Epithelial cell of prostate (primary cell): ENCODE measurements at places on chromosomes 11 and 22.
A peak's percentile ranks its signal among the peaks of the same experiment; 100 is the strongest.

- peak; percentile 74 for DNase-seq
Observed at GRCh38 chr11:34044664-34045485, 6.7 kb upstream of the CAPRIN1 start.

GRCh38 chr11:41281131-41281742 is 178.2 kb downstream of the LRRC4C start:
- DNase-seq: no peak

- no peak for DNase-seq
Observed at GRCh38 chr11:75679566-75679965, 10.7 kb upstream of the MAP6 start.

DNA sequence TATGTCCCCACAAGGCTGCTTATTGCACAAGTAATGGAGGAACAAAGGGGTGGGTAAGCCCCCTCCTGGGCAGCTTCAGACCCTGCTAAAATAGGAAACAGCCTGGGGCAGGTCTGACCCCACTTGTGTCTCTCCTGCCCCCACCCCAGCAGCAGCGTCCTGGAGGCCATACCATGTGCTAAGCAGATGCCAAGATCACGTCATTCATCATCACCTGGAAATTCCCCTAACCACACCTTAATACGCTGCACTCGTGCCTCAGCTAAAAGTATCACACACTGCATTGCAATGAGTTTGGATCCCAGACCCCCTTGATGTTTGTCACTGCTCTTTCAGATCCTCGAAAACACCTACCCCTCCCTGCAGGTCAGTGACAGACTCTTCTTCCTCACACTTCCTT is 27.8 kb upstream of the GGTLC2 start:
- peak; percentile 31 for DNase-seq

- no peak for DNase-seq
Observed at GRCh38 chr22:31954535-31955523, 10.5 kb downstream of the YWHAH start.

GRCh38 chr11:128568166-128568778 is 19.1 kb downstream of the ETS1 start:
- no peak for DNase-seq

DNA sequence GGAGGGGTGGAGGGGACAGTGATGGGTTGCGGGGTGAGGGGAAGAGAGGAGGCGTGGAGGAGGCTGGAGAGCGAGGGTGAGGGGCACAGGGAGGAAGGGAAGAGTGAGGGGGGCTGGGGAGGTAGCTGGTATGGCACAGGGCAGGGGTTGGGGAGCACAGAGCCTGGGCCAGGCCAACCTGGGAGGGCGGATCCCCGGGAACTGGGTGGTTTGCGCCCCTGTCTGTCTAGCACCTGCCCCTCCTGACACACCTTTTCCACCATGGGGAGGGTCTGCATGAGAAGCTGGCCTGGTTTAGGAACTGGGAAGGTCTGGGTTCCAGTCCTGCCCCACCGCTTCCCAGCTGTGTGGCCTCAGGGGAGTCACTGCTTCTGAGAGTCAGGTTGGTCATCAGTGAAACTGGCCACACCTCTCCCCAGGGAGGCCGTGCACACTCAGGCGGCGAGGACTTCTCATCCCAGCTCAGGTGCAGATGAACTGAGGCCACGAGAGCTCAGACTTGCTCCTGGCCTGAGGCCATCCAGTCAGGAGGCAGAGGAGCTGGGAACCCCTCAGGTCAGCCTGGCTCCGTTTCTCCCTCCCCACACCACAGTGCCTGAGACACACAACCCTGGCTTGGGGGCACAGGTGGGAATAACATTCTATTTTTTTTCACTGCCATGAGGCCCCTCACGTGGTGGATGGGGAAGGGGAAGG is 95.6 kb downstream of the PHF21B start:
- no peak for DNase-seq

DNA sequence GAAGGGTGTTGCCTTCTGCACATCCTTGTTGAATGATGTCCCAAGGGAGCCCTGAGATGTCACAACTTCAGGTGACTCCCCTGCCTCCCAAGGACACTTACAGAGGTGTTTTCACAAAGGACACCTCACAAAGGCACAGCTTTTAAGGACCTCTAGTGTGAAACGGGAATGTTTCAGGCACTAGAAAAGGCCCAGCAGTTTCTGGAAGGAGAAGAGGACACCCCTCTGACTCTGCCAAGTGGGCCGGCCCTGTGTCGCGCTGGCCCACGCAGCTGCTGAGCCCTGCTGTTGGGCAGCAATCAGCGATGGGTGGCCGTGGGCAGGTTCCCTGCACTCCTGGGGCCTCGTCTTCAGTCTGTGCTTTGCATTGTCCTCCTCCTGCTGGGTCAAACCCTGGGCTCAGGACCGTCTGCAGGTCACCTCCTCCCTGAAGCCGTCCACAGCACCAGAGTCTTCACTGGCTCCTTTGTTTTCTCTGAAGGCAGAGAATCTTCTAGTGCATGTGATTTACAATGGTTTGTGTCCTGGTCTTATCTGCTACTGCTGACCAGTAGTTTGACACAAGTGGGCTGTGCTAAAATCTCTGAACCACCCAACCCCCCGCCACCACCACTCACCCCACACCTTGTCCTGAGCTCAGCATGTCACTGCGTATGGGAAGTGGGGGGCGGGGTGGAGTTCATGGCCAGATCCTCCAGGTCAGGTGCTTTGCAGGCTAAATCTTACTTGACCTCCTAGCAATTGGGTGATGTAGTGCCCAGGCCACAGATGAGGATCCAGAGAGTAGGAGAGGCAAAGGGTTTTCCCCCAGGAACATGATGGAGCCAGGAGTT is 3.2 kb downstream of the LINC01488 start:
- no peak for DNase-seq

- DNase-seq: no peak
Observed at GRCh38 chr22:32917577-32918354, 116.3 kb downstream of the TIMP3 start.

DNA sequence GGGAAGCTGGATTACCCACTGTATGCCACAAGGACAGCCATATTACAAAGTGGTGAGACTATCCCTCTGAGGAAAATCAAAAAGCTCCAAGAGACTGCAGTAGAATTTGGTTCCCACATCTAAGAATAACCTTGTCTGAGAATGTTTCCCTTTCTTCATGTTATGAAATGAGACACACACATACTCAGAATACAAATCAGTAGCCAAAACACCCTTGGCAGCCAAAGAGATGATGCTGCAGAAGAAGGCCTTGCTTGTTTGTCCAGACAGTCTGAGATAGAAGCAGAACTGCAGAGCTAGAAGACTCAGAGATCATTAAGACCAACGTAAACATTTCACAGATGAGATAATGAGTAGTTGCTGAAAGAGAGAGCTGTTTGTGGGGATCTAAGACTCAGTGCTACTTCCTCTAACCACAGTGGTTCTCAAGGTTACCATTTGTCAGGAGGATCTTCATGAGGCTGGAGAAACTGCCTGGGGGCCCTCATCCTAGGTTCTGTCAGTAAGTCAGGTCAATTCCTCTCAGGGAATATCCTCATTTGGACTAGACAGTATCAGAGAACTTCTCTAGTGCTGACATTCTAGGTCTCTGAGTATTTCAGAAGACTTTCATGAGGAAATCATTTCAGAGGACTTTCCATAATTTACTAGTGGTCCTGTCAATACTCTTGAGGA is 38.9 kb downstream of the RELT start:
- no peak for DNase-seq

DNA sequence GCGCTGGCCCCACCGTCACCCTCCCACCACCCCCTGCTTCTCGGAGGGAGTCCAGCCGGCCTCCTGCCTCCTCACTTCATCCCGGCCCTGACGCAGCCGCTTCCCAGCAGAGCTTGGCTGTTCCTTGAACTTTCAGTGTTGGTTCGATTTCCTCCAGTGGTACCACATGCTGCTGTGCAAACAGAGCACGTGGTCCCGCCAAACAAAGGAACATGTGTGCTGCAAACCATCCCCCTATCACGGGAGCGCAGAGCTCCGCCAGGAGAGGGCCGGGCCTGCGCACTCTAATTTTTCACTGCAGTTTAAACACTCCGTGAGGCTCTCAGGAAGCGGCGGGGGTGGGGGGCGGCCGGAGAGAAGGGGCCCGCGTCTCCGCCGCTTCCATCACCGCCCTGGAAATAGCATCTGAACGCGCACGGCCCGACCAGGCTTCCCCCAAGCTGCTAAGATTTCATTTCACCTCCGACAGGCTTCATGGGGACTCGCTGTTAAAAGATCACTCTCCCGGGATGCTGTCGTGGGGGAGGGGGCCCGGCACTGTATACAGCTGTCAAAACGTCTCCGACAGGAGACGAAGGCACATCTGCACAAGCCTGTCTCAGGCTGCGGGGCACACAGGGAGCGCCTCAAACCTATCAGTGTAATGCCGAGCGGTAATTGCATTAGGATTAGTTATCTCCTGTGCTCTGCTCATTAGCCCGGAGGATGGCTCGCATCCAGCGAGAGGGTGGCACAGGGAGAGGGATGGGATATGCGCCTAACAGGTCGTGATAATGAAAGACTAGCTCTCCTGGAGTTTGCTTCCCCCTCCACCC is 269.9 kb upstream of the SORL1-AS1 start:
- DNase-seq: no peak

GRCh38 chr22:42114721-42115120 is 15.9 kb downstream of the CYP2D6 start:
- no peak for DNase-seq

DNA sequence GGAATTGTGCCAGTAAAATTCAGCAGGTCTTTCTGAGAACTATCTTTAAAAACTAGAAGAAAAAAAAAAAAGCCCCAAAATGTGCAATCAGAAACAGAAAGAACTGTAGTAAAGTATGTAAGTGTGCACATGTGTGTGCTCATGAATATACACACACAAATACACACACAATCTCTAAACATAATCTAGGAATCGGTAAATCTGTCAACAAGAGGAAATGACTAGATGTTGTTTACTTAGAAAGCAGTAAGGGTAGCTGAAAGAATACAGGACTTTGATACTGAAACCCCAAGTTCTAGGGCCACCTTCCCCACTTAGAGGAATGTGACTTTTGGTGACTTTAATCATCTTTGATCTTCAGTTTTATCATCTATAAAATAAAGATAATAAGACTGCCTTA is 13.2 kb downstream of the UEVLD start:
- DNase-seq: no peak

GRCh38 chr11:122209619-122210366 is 93.8 kb upstream of the BLID start:
- DNase-seq: no peak

GRCh38 chr11:99554232-99554903 is 533.6 kb downstream of the CNTN5 start:
- DNase-seq: no peak

GRCh38 chr22:44752285-44753188 is at the start of gene ARHGAP8:
TSS of gene ARHGAP8 (plus strand) at chr22:44752575. CDS start at chr22:44786528, 33,953 bp downstream.
- DNase-seq: no peak
